ENCODE measurements at places on chromosomes 11 and 22. TPM values are rescaled to one million over a fixed set of nuclear protein-coding genes. Genes with fewer than 3 reads are reported as not detected.

Gene C1QTNF5
- total RNA-seq = 33.8 TPM

Gene GLB1L2
- total RNA-seq = 0.57 TPM

Gene OR52I1
- total RNA-seq = not detected

Gene KCNK4
- not detected for total RNA-seq

Gene TRIM51
- not detected for total RNA-seq

Gene CTR9
- total RNA-seq = 27.6 TPM

Gene NRXN2
- total RNA-seq = 3.5 TPM

Gene APOL4
- total RNA-seq = 6.1 TPM

Gene OR2AG2
- not detected for total RNA-seq

Gene OR51V1
- total RNA-seq = not detected

Gene OR2AG1
- not detected for total RNA-seq

Gene PLEKHB1
- 31.2 TPM for total RNA-seq

Gene GLYATL2
- total RNA-seq = 0.27 TPM

Gene GPR83
- total RNA-seq = not detected

Gene CYTH4
- total RNA-seq = 8.0 TPM

Gene MRGPRX3
- not detected for total RNA-seq

Gene DENND6B
- total RNA-seq = 2.8 TPM

Gene PKP3
- total RNA-seq = 0.83 TPM

Gene SLC17A6
- not detected for total RNA-seq

Gene WBP2NL
- total RNA-seq = 0.73 TPM

Gene FLRT1
- total RNA-seq = 1.2 TPM

Gene MYH9
- 282 TPM for total RNA-seq

Gene H19
- 656 TPM for total RNA-seq

Gene HBE1
- total RNA-seq = not detected

Gene FUT4
- 2.4 TPM for total RNA-seq

Gene SPON1
- 6.2 TPM for total RNA-seq

Gene HEPHL1
- not detected for total RNA-seq

Gene SHANK2
- 0.11 TPM for total RNA-seq

Gene TRPM5
- total RNA-seq = not detected

Gene TBX1
- 0.48 TPM for total RNA-seq

Gene RASGRP2
- 30.8 TPM for total RNA-seq

Gene SLC16A8
- total RNA-seq = not detected

Gene OR8B12
- total RNA-seq = not detected

Gene MOGAT2
- total RNA-seq = not detected

Gene MYBPC3
- total RNA-seq = 1,860 TPM
